ENCODE measurements at places on chromosomes 1 and 21.
A peak's percentile ranks its signal among the peaks of the same experiment; 100 is the strongest.

DNA sequence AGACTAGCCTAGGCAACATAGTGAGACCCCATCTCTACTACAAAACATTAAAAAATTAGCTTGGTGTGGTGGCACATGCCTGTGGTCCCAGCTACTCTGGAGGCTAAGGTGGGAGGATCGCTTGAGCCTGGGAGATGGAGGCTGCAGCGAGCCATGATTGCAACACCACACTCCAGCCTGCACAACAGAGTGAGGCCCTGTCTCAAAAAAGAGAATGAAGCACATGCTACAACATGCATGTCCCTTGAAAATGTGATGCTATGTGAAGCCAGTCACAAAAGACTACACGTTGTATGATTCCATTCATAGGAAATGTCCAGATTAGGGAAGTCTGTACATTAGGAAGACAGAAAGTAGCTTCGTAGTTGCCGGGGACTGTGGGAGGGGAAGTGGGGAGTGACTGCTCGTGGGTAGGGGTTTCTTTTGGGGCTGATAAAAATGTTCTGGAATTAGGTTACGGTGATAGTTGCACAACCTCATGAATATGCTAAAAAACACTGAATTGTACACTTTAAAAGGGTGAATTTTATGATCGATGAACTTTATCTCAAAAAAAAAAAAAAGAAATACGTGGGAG lies 202.1 kb downstream of the KAZN start:
- no peak for DNase-seq

GRCh38 chr1:67607699-67608098 lies 77.3 kb upstream of the GADD45A start:
- no peak for DNase-seq

GRCh38 chr1:81432654-81433109 lies 368.1 kb upstream of the ADGRL2 start:
- no peak for DNase-seq

DNA sequence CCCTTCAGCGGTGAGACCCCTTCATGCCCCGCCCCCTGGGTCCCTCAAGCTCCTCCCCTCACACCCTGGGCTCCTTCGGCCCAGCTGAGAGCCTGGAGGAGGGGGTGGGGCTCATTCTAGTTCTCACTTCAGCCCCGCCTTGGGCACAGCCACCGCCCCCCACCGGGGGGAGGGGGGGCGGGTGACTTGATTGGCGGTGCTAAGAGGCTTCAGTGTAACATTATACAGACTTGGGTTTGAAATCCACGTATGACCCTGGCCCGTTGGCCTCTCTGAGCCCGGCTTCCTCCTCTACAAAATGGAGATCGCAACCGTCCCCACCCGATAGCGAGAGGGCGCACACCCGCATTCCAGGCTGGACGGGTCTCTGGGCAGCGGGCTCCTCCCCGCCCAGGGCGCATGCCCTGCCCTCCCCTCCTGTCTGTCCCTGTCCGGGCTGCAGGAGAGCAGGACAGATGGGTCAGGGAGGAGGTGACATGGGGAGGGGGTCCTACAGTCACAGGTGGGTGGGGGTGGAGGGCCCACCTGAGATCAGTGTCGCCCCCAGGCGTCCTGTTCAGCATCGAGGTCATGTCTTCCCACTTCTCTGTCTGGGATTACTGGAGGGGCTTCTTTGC lies 5.1 kb downstream of the CLCNKB start:
- peak; percentile 79 for DNase-seq

GRCh38 chr1:28417441-28417922 lies 47.9 kb downstream of the PHACTR4 start:
- no peak for DNase-seq

- no peak for DNase-seq
These were observed 35.8 kb downstream of the IER5 start for GRCh38 chr1:181124291-181124751.

DNA sequence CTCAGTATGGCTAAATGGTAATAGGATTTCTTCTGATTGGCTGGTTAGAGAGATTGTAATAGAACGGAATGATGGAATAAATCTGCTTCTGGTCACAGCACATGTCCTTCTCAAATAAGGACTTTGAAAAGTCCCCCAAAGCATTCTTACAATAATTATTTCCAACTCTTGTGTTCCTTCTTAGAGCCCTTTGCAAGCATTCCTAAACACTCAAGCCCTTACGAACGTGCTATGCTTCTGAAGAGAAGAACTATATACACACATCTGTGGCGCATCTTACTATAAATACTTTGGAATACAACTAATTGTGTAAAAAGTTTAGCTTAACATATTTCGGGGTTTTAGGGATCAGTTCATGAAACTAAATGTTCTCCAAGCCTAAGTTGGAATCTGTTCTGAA lies 25.6 kb downstream of the CLIC4 start:
- DNase-seq: no peak

DNA sequence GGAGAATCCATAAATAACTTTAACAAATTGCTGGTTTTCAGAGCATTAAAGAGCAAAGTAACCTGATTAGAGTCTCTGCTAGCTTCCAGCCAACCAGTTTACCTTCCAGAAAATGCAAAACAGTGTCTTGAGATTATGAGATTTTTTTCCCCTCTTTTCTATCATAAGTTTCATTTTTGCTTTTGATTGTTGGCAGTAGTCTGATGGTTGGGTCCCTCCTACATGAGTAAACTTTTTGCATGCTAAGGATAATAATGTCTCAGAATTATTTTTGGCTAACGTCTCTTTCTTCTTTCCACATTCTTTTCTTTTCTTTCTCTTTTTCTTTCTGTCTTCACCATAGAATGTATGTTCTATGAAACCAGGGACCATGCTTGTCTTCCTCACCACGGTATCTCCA lies 6.3 kb upstream of the ADAMTS5 start:
- DNase-seq: no peak

- peak; percentile 80 for DNase-seq
These were observed 809 bp downstream of the SYT11 start for GRCh38 chr1:155859881-155860871.

- DNase-seq: peak; percentile 10
These were observed 343.0 kb downstream of the USP25 start for GRCh38 chr21:16072737-16073136.

DNA sequence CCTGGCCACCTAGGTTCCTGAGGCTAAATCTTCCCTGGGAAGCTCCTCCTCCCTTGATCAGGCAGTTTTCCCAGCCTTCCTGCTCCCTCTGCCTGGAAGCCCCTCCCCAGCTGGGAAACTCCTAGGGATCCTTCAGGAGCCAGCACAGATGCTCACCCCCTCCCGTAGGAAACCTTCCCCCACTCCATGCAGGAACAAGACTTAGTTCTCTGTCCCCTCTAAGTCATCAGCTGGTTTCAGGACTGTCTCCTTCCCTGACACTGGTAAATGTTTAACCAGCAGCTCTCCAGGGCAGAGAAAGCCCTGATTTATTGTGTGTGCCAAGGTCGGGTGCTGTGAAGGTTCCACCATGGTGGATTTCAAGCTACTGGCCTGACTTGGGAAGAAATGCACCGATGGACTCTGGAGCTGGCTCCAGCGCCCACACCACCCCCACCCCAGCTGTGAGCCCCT lies 25.0 kb downstream of the TTC39A start:
- no peak for DNase-seq

- no peak for DNase-seq
These were observed 81.8 kb upstream of the ERRFI1 start for GRCh38 chr1:8107897-8108296.

DNA sequence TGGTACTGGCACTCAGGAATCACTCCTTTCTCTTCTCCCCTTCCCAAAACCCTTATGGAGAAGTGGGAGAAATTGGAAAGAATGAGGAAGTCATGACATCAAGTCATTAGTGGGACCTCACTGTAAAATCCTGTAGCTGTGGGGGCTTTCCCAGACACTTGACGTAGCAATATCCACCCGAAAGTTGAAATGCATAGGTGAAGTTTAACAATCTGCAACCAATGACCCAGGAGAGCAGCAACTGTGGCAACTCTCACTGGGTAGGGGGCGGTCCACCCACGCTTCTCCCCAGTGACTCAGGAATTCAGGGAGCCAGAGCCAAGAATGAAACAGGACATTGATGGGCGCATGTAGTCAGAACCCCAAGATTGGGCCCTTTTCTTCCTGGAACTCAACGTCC lies 27.0 kb downstream of the ABCA4 start:
- no peak for DNase-seq

GRCh38 chr1:12692967-12693782 lies 22.7 kb upstream of the AADACL3 start:
- no peak for DNase-seq

DNA sequence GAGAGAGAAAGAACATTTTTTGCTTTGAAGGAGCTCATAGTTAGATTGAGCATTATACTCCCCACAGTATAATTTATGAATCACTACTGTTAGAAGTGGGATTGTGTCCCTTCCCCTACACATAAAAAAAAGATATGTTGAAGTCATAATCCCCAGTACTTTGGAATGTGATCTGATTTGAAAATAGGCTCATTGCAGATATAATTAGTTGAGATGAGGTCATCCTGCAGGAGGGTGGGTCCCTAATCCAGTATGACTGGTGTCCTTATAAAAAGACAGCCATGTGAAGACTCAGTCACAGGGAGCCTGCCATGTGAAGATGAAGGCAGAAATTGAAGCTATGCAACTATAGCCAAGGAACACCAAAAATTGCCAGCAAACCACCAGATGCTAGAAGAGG lies 76.4 kb downstream of the TGFB2 start:
- DNase-seq: no peak

DNA sequence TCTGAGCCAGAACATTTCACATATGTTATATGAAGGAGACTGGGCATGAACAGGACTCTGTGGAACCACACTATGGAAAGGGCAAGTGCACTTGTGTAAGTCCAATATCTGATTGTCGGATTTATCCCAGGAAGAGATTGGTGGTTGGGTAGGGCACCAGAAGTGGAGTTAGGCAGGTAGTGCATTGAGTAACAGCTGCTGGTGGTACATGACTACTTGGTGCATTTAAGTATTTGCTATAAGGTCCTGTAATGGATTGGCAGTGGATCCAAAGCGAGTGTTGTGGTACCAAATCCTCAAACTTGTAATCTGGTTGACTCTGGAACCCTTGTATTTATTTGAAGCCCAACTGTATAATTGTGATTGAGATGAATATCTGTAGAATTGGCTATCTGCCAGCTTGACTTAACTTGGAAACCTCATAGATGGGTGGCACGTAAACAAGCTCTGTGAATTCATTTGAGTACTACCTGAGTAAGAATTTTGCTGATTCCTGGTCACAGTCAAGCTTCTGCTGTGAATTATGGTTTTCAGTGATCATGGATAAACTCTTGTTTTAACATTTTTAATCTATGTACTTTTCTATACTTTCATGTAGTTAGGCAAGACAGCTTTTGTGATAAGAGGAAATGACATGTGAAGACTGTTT lies 21.1 kb downstream of the UBAP2L start:
- no peak for DNase-seq

GRCh38 chr1:177256153-177257075 lies 85.7 kb downstream of the BRINP2 start:
- DNase-seq: peak; percentile 43

- DNase-seq: no peak
These were observed 4.1 kb upstream of the TOE1 start for GRCh38 chr1:45335855-45336324.

GRCh38 chr1:162397039-162397448 lies 14.9 kb downstream of the SH2D1B start:
- DNase-seq: no peak

DNA sequence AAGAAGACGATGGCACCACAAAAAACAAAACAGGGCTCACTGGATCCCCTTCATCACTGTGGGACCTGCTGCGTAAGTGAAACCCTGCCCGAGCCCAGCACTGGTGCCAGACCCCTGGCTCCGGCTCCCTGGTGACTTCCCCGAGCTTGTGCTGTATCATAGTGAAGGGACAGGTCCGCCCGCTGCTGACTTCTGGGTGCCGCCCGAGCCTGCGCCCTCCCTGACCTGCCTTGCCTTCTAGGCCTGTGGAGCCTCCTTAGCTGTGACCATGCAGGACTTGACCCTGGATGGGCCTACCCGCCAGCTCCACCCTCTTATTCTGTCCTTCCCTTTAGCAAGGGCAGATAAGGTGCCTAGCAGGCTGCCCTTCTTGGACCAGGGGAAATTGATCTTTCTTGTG lies 7.9 kb downstream of the TEX35 start:
- DNase-seq: no peak

DNA sequence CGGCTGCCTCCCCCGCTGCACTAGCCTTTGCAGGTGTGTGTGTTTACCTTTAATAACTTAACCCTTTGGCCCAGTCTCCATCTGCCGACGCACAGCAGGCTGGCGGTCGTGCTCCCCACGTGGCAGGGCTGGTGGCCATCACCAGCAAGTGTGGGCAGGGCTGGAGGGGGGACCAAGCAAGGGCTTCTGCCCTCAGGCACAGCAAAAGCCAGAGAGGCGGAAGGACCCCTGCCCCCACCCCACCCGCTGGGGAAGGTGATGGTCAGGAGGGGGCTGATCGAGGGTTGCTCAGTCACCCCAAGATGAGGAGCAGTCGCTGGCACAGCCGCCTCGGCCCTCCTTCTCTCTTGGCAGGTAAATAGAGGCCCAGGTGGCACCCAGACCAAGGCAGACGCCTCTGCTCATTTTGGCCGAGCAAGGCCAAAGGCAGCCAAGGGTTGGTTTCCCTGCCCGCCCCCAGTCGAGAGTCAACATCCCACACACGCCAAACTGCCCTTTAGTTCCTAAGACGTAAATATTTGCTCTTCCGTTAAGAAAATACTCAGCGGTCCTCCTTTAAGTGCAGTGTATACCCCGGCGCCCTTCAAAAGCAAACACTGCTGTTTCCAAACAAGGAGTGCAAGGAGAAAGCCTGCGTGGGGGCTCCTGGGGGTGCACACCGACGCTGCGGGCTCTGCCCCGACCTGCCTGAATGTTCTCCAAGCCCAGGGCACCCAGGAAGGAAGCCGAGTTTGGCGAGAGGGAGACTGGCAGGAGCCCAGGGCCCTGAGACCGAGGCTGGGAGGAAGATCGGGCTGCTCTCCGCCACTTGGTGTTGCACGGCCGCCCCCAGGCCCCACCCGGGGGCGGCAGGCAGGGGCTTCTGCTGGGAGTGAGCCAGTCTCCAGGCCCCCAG lies 82.7 kb downstream of the SIK1 start:
- peak; percentile 70 for DNase-seq

GRCh38 chr1:76291737-76292136 lies 217.2 kb downstream of the ST6GALNAC3 start:
- no peak for DNase-seq

DNA sequence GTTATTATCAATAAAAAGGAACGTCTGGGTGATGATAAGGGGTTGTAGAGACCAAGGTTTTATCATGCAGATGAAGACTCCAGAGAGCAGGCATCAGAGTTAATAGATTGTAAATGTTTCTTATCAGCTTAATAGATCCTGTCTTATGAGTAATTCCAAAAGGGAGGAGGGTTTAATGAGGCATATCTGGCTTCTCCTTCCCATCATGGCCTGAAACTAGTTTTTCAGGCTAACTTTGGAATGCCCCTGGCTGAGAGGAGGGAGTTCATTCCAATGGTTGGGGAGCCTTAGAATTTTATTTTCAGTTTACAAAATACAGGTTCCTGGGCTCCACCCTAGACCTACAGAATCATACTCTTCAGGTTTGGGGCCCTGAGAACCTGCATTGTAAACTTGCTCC lies 13.5 kb downstream of the PLA2G2D start:
- no peak for DNase-seq

- DNase-seq: no peak
These were observed 146.2 kb downstream of the DAB1 start for GRCh38 chr1:57277681-57278080.

- no peak for DNase-seq
These were observed 11.9 kb downstream of the PHTF1 start for GRCh38 chr1:113747376-113747775.

- DNase-seq: no peak
These were observed 28.3 kb downstream of the HEATR1 start for GRCh38 chr1:236576004-236576403.

All from right kidney (tissue), 9 donors.